ENCODE measurements at places on chromosomes 2 and 18. TPM values are rescaled to one million over a fixed set of nuclear protein-coding genes. Genes with fewer than 3 reads are reported as not detected.

The MEMO1 gene
- 52.3 TPM for total RNA-seq

The GPR155 gene
- 33.3 TPM for total RNA-seq

The C2orf15 gene
- 1.2 TPM for total RNA-seq

The EMX1 gene
- total RNA-seq = not detected

The REG3A gene
- not detected for total RNA-seq

The C2orf72 gene
- total RNA-seq = 0.15 TPM

The INHA gene
- total RNA-seq = not detected

The KCNIP3 gene
- not detected for total RNA-seq

The CFAP210 gene
- not detected for total RNA-seq

The FBLN7 gene
- total RNA-seq = 7.9 TPM

The SERPINB13 gene
- not detected for total RNA-seq

The VPS54 gene
- 16.8 TPM for total RNA-seq

The LNPK gene
- total RNA-seq = 35.1 TPM

The CD302 gene
- total RNA-seq = 0.73 TPM
